ENCODE measurements at places on chromosomes 12 and 14.

- DNase-seq = no peak
Observed at GRCh38 chr14:30462358-30462757, 96.6 kb upstream of the G2E3 start.

DNA sequence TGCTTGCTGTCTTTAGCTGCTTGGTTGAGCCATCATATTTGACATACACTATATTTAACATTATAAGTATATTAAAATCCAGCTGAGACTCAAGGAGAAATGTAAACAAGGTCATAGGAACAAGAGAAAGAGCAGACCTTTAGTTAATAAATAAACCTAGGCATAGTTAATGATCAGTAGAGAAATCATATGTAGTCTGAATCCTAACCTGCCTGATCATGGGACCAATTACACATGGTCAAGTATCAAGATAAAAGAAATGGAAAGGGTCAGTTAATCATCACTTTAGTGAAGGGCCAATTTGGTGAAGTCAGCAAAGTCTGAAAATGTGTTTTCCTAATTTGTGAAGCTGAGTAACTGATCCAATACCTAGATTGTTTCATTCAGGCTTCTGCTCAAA, 7.5 kb downstream of the RNF212B start:
- no peak for DNase-seq

- no peak for DNase-seq
Observed at GRCh38 chr12:122722387-122722786, 5.8 kb upstream of the HCAR3 start.

DNA sequence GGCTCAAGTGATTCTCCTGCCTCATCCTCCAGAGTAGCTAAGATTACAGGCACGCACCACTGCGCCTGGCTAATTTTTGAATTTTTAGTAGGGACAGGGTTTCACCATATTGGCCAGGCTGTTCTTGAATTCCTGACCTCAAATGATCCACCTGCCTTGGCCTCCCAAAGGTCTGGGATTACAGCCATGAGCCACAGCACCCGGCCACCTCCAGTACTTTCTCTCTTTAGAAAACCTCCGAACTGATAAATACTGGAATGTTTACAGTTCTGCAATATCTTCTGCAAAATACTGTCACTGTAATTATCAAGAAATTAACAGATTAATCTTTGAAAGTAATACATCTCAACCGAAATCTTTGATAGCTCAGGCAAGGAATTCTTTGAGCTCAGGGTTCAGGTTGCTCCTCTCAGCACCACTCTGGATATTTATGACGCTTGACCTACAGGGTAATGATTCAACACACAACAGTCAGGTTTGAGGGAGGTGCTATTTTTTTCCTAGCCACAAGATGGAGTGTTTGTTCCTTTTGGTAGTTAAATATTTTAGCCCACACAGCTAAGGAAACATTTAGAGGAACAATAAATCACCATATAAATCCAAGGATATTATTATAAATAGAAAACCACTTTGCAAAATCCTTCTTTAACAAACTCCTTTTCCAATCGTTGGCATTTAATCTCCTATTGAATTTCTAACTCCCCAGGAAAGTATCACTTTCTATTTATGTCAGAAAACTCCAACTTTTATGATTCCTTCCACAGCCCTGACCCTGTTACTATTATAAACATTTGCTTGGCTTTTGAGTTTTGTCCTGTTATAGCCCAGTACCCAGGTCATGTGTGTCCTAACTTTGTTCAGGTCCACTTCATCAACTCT, 48.6 kb upstream of the GTF2A1 start:
- no peak for DNase-seq

DNA sequence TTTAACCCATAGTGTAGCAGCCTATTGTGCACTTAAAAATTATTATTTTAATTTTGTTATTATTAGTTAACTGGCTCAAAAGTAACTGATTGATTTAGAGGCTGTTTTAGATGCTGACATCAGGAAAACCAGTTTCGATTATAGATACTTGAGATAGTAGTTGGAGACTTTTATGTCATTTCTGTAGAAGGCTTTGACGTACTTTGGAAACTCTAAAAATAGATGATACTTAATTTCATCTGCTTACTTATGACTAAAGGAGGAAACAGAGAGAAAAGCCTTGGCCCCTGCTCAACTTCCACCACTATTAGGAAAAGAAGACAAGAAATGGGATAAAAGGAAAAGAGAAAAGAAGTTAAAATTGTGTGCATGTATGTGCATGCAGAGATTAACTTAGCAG, 219.3 kb upstream of the HMGA2 start:
- DNase-seq = no peak

DNA sequence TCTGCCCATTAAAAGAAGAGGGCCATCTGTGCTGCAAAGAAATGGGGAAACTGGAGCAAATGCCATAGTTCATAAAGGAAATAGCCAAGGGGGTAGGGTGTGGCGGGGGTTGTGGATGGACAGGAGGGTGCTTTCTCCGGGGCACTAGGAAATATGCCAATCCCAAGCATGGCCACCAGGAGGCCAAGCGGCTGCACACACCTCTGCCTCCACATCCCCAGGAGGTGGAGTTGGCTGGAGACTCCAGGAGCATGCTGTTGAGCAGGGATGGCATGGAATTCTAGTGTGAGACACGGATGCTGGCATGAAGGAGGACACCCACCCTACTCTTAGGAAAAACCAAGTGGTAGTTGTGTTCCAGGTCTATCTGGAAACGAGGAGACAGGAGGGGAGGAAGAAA, 25.2 kb downstream of the NID2 start:
- DNase-seq = no peak

DNA sequence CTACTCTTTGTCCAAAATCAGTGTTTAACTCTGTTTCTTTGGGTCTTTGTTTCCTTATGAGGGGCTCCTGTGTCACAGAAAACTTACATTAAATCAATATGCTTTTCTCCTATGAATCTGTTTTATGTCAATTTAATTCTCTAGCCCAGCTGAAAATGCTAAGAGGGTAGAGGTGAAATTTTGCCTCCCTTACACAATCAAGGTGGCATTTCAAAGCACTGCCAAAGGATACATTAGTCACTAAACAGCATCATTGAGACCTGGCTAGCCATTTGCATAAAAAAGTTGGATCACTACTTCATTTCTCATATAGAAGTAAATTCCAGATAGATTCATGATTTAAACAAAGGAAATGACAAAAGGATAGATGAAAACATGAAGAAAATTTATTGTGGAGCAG, 12.1 kb downstream of the TCL1B start:
- DNase-seq = no peak

GRCh38 chr14:65566820-65567522, 154.4 kb downstream of the FUT8 start:
- no peak for DNase-seq

DNA sequence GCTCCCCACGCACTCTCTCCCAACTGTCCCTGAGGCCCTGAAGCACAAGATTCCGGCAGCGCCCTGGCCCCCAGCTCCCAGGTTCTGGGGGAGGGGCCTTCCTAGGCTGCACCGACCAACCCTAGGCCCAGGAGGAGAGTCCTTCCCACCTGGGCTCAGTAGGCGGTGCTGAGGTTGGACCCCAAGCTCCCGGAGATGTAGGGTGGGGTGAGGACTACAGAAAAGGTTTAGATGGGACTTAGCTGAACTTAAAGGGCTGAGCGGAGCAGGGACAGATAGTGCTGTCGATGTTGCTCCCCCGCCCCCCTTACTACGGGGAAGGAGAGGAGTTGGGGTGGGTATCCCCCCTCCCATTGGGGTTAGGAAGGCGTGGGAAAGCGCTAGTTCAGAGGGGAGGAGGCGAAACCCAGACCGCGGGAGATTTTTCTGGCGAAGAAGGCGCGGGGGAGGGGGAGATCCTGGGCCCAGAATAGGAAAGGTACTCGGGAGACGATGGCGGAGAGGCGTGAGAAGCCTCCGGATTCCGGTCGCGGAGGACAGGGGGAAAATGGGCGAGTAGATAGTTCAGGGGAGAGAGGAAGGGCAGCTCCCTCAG, 4.2 kb upstream of the BAZ2A start:
- DNase-seq = no peak

DNA sequence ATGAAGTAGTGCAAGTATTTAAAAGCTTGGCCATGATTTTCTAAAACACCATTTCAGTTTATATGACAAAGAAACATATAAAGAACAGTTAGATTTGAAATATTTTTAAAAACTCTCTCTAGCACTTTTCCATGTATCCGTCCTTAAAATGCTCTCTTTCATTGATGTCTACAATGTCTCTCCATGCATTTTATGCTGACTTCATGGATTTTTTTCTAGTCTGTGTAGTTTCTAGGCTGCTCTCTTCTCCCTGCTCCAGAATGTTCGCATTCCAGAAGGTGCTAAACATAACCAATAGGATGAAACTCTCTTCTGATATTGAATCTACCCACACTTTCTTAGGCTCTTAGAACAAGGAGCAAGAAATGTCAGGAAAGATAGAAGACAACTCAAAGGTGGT, 124.8 kb downstream of the PLCZ1 start:
- DNase-seq = no peak

DNA sequence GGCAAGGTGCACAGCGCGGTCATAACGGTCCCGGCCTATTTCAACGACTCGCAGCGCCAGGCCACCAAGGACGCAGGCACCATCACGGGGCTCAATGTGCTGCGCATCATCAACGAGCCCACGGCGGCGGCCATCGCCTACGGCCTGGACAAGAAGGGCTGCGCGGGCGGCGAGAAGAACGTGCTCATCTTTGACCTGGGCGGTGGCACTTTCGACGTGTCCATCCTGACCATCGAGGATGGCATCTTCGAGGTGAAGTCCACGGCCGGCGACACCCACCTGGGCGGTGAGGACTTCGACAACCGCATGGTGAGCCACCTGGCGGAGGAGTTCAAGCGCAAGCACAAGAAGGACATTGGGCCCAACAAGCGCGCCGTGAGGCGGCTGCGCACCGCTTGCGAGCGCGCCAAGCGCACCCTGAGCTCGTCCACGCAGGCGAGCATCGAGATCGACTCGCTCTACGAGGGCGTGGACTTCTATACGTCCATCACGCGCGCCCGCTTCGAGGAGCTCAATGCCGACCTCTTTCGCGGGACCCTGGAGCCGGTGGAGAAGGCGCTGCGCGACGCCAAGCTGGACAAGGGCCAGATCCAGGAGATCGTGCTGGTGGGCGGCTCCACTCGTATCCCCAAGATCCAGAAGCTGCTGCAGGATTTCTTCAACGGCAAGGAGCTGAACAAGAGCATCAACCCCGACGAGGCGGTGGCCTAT, 875 bp downstream of the HSPA2 start:
- DNase-seq = no peak

GRCh38 chr12:26576266-26576665, 256.7 kb downstream of the ITPR2 start:
- no peak for DNase-seq

DNA sequence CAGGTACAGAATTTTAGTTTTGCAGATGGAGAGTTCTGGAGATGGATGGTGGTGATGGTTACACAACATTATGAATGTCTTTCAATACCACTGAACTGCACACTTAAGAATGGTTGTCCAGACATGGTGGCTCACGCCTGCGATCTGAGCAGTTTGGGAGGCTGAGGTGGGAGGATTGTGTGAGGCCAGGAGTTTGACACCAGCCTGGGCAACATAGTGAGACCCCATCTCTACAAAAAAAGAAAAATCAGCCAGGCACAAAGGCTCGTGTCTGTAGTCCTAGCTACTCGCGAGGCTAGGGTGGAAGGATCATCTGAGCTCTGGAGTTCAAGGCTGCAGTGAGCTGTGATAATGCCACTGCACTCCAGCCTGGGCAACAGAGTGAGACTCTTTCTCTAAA, 8.1 kb upstream of the USP30 start:
- no peak for DNase-seq

DNA sequence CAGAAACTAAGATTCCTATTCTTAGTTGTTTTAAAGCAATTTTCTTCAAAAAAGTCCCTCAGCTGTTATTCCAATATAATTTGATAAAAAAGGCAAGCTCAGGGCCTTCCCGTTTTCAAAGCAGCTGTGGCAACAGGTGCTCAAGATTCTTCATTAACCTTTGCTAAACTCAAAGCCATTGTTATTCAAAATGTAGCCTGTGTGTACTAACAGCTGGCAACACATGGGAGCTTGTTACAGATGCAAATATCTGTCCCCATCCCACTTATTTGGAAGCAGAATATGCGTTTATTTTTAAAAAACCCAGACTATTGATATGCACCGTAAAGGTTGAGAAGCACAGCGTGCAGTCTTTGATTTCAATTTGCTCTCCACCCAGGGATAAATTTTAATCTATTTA, 210.4 kb upstream of the SYT10 start:
- DNase-seq = no peak

DNA sequence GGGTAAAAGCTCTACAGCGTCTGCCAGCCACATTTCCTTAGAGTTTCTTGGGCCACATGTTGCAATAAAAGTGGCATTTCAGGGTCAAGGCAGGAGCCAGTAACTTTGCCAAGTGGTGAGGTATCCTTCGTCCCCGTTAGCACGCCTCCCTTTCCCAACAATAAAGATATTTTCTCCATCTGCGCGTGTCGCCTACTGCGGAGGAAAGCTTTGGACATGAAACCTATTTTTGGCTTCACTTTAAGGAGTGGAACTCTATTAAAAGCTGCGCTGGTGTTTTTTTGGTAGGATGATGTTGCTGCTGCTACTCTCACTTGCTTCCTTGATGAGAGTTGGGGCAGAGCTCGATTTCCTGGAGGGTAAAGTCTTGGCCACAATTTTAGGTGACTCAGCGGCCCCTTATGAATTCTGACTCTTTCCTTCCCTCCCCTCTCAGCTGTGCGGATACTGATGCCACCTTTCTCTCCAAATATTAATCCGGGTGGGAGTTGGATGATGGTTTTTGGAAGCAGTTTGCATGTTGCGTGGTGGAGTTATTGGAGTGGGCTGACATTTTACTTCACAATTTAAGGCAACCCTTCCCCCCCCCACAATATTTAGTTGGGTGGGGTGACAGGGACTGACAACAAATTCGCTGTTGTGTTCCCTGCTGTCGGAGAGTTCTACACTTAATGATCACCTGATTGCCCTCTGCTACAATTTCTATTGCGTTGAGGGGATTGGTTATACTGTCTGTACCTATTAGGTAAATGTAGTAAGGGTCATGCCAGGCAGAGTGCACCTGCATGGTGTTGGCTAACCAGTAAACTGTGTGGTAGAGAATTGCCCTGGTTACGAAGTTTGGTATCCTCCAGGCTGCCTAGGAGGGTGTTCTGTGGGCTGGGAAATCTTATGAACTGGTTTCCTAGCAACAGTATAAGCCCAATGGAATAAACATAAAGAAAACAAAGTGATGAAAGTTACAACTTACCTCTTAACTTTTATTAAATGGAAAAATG, 1.1 kb downstream of the CCDC91 start:
- DNase-seq = no peak

DNA sequence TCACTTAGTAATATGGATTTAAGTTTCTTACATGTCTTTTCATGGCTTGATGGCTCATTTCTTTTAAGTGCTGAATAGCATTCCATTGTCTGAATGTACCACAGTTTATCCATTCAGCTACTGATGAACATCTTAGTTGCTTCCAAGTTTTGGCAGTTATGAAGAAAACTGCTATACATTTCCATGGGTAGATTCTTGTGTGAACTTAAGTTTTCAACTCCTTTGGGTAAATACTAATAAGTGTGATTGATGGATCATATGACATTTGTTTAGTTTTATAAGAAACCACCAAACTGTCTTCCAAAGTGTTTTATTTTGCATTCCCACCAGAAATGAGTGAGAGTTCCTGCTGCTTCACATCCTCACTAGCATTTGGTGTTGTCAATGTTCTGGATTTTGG, 119.2 kb downstream of the NAV3 start:
- no peak for DNase-seq

Measured in posterior cingulate gyrus (tissue), 11 donors.